ENCODE measurements at places on chromosomes 2 and 18.
A peak's percentile ranks its signal among the peaks of the same experiment; 100 is the strongest.

DNA sequence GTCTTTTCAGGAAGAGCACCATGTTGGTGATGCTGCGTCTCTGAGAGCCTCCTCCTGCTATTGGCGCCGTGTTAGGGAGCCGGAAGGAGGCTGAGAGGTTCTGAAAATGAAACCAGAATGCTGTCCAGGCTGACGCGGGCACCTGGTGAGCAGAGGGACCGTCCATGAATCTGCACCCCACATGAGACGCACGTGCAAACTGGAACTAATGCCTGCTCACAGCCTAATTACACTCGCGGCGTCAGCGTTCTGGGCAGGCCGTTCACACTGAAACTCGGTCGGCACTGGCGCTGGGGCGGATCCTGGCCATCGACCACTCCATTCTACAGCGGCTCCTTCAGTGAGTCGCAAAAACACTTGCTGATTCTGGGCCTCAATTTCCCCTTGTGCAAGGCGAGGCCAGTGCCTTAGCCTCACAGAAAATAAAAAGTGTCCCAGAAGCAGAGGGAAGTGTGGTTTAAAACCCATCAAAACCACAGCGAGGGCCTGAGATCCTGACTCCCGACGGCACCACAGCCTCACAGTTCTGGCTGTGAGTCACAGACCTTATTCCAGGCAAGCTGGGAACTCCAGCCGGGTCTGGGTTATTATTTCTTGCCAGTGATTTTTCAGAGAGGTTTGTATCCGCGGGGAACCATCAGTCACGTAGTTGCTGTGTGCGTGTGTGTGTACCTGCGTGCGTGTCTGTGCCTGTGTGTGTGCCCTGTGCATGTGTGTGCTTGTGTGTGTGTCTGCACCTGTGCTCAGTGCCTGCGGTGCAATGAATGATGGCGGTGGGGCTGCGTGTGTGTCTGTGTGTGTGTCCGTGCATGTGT lies 49.1 kb upstream of the CTDP1 start:
- peak; percentile 22 for DNase-seq

GRCh38 chr18:9827793-9828505 lies 57.8 kb upstream of the TXNDC2 start:
- peak; percentile 99 for DNase-seq

GRCh38 chr18:11113046-11113548 lies 36.3 kb downstream of the PIEZO2 start:
- DNase-seq, result no peak

GRCh38 chr2:199457147-199458008 lies at the start of gene SATB2:
SATB2 (minus strand) TSS chr2:199457939; CDS start chr2:199456037, 1,902 bp downstream.
- DNase-seq, result peak; percentile 75

DNA sequence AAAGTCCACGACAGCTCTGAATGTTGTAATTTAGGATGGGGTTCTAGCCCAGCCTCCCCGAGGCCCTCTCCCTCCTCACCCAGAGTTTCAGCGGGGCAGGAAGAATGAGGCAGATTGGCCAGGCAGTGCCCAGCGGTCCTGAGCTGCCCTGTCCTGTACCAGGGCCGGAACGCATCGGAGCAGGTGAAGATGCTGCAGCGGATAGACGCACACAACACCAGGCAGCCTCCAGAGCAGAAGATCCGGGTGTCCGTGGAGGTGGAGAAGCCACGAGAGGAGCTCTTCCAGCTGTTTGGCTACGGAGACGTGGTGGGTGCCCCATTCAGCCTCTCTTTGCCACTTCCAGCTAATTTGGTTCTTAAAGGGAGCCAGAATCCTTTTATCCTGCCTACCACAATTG lies 10.8 kb downstream of the KHK start:
- DNase-seq, result no peak

- DNase-seq, result no peak
These were observed 138.8 kb downstream of the TRIB2 start for GRCh38 chr2:12855508-12855907.

- no peak for DNase-seq
These were observed 97.1 kb upstream of the TMEM200C start for GRCh38 chr18:5992381-5992780.

- DNase-seq, result no peak
These were observed 235.3 kb upstream of the TANK start for GRCh38 chr2:160924936-160925353.

GRCh38 chr2:73925853-73926492 lies 707 bp upstream of the DGUOK start:
- DNase-seq, result no peak

GRCh38 chr2:19104503-19104902 lies 253.9 kb downstream of the OSR1 start:
- no peak for DNase-seq

DNA sequence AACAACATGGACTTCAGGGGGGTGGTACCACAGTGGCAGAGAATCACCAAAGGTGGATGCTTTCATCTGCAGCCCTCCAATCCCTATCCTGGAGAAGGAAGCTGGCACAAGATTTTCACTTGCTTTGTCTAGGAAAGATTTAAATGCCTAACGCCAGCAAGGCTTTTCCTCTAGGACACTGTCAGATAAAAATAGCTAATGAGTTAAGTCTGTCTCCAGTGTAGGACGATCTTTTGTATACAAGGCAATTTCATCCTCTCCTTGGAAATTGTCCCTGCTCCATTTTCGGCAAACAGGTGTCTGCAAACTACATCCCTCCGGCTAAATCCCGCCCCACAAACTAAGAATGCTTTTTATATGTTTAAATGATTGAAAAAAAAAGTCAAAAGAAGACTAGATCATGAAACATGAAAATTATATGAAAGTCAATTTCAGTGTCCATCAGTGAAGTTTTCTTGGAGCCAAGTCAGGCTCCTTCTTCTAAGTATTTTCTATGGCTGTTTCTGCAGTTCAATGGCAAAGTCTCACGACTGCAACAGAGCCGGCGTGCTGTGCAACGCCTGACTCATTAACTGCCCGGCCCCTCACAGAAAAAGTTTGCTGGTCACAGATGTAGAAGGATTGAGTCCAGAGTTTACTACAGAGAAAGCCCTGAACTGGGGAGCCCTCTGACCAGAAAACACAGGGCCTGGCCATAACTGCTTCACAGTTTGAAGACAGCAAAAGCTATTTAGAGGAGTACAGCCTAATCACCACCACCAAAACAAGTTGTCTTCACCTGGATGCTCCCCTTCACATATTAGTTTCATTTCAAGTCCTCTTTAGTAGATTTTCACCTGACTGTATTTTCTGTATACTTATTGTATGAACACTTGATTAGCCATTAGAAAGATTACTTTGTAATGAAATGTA lies 52.3 kb downstream of the PIEZO2 start:
- DNase-seq, result no peak

DNA sequence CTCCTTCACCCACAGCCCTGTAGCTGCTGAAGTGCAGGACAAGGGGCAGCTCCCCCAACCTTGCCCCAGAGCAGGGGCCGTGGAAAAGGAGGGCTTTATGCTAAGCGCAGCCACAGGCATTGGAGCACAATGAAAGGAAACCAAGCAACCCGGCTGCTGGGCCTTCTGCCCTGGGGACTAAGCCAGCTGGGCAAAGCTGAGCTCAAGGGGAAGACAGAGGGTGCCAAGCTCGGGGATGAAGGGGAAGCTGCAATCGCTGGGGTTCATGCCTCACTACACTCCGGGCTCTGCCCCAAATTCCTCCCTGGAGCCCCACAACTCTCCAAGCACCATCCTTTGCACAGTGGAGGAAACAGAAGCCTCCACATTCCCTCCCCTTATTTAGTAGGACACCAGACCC lies 12.4 kb downstream of the SFXN5 start:
- DNase-seq, result no peak

DNA sequence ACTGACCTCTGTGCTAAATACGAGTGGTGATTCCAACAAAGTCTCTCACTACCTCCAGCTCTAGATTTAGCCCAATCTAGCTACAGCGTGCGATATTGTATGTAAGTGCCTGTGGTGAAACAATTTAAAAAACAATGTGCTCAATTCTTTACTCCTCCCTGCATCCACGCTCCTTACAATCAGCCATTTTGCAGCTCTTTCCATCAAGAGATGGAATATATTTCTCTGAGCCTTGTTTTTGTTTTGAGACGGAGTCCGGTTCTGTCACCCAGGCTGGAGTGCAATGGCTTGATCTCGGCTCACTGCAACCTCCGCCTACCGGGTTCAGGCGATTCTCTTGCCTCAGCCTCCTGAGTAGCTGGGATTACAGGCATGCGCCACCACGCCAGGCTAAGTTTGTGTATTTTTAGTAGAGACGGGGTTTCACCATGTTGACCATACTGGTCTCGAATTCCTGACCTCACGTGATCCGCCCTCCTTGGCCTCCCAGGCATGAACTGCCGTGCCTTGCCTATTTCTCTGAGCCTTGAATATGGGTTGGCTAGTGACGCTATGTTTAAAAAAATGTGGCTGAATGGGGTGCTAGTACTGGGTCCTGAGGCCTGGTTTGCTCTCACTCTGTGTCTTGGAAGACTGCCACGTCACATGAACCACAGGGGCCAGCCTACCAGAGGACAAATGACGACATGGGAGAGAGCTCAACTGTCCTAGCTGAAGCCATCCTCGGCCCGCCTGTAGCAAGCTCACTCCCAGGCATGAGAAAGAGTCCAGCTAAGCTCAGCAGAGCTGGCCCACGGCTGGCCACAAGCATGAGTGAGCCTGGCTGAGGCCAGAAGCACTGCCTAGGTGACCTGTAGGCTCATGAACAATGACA lies 14.8 kb downstream of the WDFY1 start:
- DNase-seq, result no peak

GRCh38 chr2:9297807-9298206 lies 91.2 kb downstream of the ASAP2 start:
- no peak for DNase-seq

DNA sequence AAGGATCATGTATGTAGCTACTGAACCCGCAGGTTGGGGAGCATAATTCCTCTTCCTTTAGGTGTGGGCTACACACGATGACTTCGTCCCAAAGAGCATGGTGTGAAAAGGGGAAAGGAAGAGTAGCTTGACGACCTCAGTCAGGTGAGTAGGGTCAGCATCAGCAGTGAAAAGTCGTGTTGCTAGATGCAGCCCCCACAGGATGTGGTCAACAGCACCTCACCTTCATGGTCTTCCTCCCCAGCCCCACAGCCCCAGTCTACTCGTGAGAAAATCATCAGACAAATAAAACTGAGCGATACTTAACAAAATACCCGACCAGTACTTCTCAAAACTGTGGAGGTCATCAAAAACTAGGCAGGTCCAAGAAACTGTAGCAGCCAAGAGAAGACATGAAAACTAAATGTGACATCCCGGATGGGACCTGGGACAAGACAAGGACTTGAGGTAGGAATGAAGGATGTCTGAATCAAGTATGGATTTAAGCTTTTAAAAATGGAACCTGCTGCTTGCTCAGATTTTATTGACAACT lies 77.5 kb upstream of the NFATC1 start:
- no peak for DNase-seq

- DNase-seq, result peak; percentile 95
These were observed 4.4 kb downstream of the ACTR3 start for GRCh38 chr2:113894156-113894743.

GRCh38 chr2:234976479-234977227 lies 24.8 kb downstream of the SH3BP4 start:
- no peak for DNase-seq

DNA sequence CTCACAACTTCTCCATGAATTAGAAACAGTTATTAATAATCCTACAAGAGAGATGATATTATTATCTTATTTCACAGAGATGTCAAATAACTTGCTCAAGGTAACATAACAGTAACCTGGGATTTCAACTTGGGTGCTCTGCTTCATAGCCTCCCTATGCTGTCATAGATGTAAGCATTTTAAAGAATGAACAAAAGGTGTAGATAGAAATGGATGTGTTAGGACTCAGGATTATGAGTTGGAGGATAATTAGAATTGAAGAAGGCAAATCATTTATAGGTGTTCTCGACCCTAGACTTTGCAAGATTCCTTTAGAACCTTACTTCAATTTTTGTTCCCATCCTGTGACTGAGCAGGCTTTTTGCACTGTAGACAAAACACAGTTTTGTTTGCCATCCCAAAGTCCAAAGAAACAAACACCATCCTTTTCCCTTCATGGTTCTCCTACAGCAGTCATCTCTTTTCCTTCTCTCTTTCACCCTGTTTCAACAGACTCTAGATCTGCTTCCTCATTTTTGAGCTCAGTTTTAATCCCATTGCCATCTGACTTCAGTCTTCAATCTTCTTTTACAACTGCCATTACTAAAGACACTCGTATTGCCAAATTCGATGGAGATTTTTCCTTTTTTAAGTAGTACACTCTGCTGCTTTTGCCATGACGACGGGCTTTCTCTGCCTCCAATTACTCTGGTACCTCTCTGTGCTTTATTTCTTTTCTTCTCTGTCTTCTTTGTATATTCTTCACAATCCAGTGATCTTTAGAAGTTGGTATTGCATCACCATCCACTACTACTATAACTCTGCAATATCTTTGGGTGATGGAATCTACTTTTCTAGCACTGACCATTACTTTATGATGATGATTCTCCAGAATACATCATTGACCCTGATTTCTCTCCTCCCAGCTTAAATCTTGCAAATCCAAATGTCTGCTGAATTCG lies 4.5 kb downstream of the HNMT start:
- no peak for DNase-seq

DNA sequence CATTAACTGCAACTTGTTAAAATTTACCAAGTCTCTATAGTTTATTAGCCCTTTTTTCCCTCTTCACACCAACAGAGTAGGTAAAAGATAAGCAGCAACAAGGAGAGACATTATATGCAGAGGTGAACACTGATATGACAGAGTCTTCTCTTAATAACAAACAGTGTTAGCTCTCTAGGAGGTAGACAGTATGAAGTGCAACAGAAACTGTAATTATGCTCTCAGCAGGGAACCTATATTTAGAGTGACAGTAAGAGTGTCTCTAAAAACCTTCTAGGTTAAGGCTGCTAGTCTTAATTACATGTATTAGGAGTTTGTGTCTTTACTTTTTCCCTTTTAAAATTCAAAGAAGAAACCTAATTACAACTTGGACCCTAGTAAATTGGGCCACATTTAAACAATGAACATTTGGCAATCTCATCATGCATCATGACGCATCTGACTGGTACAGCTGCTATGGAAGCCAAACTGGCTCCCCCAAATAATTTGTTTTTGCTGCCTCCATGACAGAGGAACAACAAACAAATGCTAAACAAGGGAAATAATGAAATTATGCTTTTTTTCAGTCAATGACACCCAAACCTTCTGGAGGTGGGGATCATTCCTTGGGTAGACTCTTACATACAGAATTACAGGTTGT lies 69.9 kb upstream of the MMADHC start:
- DNase-seq, result no peak

DNA sequence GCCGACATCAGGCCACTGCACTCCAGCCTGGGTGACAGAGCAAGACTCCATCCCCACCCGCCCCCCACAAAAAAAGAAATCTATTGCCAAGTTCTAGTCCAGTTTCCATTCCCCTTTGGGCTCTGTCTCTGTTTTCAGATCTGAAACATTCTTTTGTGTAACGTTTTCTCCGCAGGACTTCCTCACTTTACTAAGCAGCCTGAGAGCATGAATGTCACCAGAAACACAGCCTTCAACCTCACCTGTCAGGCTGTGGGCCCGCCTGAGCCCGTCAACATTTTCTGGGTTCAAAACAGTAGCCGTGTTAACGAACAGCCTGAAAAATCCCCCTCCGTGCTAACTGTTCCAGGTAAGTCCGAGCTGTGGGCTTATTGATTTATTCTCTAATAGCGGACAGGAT lies 48.8 kb downstream of the MERTK start:
- DNase-seq, result no peak
